Hematopoietic multipotent progenitor cell (in vitro differentiated cells): ENCODE measurements at places on chromosomes 16 and 17.

DNA sequence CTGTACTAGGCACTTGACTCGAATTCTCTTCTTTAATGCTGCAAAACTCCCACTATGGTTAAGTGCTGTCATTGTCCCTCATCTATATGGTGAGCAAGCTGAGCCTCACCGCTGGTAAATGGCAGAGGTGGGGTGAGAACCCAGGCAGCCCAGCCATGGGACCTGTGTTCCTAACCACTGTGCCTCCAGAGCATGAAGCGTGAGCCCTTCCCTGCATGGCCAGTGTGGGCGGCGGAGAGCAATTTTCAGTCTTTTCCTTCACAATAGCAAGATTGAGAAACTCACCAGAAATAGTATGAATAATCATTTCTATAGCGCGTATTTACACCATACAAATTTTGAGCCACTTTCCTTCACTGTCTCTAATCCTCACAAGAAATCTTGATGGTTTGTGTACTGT is 9.2 kb downstream of the BFAR start:
- DNase-seq, result no peak

DNA sequence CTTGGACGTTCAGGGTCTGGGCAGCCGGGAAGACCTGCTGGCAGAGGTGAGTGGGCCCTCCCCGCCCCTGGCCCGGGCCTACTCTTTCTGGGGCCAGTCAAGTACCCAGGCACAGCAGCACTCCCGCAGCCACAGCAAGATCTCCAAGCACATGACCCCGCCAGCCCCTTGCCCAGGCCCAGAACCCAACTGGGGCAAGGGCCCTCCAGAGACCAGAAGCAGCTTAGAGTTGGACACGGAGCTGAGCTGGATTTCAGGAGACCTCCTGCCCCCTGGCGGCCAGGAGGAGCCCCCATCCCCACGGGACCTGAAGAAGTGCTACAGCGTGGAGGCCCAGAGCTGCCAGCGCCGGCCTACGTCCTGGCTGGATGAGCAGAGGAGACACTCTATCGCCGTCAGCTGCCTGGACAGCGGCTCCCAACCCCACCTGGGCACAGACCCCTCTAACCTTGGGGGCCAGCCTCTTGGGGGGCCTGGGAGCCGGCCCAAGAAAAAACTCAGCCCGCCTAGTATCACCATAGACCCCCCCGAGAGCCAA is 8.6 kb upstream of the ABCC3 start:
- peak; percentile 80 for DNase-seq

DNA sequence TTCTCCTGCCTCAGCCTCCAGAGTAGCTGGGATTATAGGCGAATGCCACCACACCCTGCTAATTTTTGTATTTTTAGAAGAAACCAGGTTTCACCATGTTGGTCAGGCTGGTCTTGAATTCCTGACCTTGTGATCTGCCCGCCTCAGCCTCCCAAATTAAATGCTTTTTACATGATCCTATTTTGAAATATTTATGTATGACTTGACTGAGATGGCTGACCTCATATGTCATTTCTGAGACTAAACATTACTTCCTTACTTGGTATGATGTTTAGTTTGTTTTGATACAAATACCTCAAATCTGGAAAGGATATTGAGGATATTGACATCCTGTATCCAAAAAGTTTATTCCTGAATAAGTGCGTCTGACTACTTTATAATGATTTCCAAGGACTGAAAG is 11.9 kb downstream of the CALCOCO2 start:
- DNase-seq, result no peak

GRCh38 chr16:66483689-66484452 is 56.8 kb downstream of the BEAN1 start:
- peak; percentile 49 for DNase-seq

DNA sequence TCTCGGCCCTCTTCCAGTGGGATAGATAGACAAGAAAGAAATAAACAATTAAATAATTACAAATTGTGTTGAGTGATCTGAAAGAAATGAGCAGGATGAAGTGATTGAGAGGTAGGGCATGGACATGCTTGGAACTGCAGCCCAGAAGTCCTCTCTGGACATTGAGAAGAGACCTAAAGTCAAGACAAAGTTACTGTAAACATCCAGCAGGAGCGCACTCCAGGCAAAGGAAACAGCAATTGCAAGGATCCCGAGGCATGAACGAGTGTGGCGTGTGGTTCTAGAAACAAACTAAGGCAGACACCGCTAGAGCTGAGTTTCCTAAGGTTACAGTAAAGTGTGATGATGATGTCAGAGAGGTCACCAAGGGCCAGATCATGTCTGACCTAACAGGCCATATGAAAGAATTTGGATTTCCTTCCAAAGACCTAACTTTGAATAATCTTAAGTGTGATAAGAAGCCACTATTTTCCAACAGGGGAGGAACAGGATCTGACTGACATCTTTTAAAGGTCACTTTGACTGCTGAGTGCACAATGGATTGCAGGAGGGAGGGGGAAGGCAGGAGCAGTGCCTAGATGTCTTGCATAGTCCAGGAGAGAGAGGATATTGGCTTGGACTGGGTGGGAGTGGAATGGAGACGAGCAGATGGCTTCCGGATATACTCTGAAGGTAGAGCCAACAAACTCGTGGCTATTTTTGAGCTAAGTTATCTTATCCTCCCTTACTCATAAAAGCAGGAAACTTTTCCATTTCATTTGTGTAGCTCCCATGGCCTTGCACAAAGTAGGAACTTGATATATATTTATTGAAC is 19.0 kb downstream of the ABCC12 start:
- DNase-seq, result no peak

GRCh38 chr17:5352681-5353289 is 66.7 kb downstream of the NUP88 start:
- DNase-seq, result no peak

DNA sequence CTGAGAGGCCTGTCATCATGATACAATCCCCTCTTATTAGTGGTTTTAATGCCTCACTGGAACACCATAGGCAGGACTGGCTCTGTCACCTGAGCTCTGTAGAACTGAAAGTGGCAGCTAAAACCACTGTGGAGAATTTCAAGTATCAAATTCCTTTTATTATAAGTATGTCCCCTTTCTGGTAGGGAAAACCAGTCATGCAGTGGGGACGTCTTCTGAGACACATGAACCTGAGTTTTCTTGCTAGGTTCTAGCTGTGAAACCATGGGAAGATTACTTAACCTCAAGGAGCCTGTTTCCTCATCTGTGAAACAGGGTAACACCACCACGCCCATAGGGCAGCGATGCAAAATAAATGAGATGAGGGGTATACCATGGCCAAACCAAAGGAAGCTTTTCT is 4.7 kb downstream of the VAC14 start:
- DNase-seq, result no peak

GRCh38 chr17:77092025-77092424 is 48.7 kb upstream of the SEC14L1 start:
- no peak for DNase-seq

DNA sequence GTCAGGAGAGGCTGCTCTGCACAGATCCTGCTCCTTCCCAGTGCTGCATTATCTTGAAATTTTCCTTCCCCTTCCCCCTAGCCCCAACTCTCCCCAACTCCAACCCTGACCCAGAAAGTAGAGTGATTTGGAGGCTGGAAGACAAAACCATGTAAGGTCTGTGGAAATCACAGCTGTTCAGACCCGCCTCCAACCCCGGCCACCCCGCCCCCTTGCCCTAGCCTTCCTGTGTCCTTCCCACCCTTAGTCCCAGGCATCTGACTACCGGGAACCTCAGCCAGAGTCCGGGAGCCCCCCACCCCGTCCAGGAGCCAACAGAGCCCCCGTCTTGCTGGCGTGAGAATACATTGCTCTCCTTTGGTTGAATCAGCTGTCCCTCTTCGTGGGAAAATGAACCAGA is at the start of gene AOC3:
Gene AOC3, plus strand, starts transcription at position 246 of the 400 bp plus-strand sequence. Its CDS starts 145 bp downstream, at position 391.
- no peak for DNase-seq

- DNase-seq, result no peak
Measured at GRCh38 chr17:7018331-7018964, 4.4 kb upstream of the BCL6B start.

GRCh38 chr17:51056813-51057510 is 63.7 kb downstream of the SPAG9 start:
- DNase-seq, result no peak

DNA sequence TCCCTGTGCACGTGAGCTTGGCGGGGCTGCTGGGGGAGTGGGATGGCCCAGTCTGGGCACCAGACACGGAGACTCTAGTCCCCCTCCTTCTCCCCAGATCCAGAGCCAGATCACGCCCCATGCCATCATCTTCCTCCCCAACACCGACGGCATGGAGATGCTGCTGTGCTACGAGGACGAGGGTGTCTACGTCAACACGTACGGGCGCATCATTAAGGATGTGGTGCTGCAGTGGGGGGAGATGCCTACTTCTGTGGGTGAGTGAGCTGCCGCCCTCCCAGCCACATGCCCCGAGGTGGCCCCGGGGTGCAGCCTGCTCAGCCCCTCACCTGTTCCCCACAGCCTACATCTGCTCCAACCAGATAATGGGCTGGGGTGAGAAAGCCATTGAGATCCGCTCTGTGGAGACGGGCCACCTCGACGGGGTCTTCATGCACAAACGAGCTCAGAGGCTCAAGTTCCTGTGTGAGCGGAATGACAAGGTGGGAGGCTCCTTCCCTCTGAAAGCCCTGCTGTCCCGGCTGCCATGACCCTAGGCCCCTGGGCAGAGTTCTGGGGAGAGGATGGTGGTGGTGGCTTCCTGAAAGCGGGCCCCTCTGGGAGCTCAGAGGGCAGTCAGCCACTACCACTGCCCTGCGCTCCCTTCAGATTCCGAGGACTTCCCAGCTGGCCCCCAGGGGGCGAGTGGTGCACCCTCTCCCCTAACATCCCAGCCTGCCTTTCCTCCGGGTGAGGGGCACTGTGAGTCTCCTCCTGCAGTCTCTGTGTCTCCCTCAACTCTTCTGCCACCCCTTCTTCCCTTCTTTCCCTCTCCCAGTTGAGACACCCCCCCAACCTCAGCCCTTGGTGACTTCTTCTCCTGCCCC is 2.8 kb upstream of the C17orf107 start:
- no peak for DNase-seq

DNA sequence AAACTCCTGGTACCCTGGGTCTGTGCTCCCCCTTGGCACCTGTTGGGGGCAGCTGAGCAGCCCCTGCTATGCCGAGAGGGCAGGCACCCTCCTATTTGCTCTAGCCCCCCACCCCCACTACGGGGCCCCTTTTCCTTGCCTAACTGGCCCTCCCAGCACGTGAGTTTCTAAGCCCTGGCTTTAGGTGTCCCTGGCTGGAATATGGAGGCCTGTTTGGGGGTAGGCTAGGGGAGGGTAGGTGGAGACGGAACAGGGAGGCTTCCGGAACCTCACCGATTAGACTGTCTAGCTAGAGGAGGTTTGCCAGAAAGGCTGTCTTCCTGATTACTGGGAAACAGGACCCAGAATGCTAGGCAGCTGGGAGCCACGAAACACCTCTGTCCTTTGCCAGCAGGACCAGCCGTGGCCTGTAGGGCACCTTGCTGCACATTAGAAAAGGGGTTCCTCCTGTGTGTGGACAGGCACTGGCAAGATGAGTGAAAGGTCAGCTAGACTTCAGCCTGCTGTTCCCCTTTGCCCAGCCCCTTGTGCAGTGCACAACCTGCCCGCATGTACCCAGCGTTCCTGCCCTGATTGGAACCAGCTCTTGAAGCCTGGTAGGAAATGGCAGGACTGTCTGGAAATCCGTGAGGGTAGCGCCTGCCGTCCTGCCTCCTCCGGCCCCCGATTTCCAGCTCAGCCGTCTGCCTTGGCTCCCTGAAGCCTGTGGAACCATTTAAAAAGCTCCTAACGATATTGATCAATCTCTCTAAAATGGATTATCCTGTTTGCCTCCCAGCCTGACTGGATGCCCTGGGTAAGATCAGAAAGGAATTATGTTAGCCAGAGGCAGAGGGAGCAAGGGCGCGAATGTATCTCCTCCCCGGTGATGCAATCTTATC is 83.4 kb upstream of the GSE1 start:
- no peak for DNase-seq

DNA sequence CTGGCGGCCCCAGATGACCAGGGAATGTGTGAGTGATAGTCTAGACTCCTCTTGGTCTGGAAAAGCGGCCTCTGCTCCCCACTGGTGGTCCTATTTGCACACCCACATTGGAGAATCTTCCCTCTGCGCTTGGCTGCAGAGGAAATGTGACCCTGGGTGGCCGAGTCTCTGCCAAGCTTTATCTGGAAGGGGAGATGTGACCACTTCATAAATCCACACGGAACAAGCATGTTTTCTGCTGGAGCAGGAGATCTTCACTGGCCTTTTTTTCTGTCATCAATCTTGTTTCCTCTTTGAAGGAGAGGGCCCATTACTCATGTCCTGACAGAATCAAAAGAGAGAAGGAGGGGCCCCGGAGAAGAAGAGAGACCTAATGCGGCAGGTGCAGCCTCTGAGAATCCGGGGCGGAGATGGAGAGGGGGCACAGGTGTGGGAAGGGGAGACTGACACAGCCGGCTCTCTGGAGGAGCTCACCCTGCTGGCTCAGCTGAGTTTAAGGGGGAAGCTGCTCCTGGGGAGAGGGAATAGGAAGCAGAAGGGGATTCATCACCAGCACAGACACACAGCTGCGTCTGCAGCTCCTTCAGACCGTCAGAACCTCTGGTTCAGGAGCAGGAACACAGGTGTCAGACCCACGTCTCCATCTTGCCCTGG is 116.3 kb downstream of the SOX9 start:
- DNase-seq, result no peak

- DNase-seq, result peak; percentile 80
Measured at GRCh38 chr17:50297407-50297865, 23.2 kb downstream of the TMEM92 start.

- no peak for DNase-seq
Measured at GRCh38 chr16:78098087-78098486, 1.4 kb upstream of the WWOX start.
